ENCODE measurements at places on chromosomes 2 and 18. TPM values are rescaled to one million over a fixed set of nuclear protein-coding genes. Genes with fewer than 3 reads are reported as not detected.

GRCh38 chr18:75087119-75088020, 121.6 kb downstream of the PTGR3 start:
- no peak for DNase-seq

Gene DSG1
- 0.03 TPM for polyA plus RNA-seq

GRCh38 chr18:74880706-74881278, 283.1 kb downstream of the ZNF407 start:
- no peak for DNase-seq

Gene LOXHD1
- 0.12 TPM for polyA plus RNA-seq

Gene RGPD8
- polyA plus RNA-seq: 0.31 TPM

Gene TNFAIP6
- polyA plus RNA-seq: 6.0 TPM

GRCh38 chr2:227238238-227239237, 74.1 kb downstream of the COL4A3 start:
- peak; percentile 86 for DNase-seq

Gene PPIG
- polyA plus RNA-seq: 27.8 TPM

DNA sequence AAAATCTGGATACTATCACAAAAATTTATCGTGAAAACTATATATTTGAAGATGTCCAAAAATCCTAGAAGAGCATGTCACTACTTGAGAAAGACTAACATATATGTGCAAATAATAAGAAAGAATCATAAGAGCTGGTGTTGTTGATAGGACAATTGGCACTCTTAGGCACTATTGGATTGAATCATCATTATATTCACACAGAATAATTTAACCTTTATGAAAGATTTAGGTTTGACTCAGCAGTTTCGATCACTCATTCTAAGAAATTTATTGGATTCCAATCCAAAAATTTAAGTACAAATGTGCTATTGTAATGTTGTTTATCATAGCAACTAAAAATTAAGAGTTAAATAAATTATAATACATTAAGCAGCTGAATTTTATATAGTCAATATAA, 503.6 kb downstream of the SPAG16 start:
- no peak for DNase-seq

Gene ALPI
- polyA plus RNA-seq: not detected

DNA sequence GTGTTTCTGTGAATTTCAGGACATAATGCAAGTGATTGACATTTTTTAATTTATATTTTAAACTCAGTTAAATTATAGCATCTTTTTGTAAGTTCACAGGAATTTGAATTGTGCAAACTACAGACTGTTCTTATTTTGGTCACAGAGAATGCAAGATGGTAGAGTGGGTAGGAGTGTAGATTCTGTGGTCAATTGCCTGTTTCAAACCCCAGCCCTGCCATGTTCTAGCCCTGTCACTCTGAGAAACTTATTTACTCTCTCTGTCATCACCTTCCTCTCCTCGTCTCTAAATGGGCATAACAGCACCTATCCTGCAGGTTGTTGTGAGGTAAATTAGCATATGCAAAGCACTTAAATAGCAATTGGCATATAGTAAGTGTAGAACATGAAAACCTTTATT, 879.8 kb downstream of the CPS1 start:
- no peak for DNase-seq

DNA sequence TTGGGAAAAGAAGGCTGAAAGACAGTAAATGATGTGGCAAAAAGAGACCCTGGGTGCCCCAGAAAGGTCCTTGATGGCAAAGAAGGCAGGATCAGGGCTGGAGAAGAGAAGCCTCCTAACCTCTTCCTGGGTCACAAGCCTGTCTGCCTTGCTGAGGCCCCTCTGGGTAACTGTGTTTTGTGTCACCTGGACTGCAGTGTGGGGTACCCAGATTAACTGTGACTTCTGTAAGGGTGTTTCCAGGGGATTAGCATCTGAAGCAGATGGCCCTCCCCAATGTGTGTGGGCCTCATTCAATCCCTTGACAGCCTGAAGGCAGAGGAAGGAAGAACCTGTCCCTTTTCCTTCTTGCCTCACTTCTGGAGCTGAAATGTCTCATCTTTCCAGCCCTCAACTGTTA, 35.6 kb upstream of the APCDD1 start:
- no peak for DNase-seq

Gene SERPINB5
- not detected for polyA plus RNA-seq

Gene KIF1A
- polyA plus RNA-seq: 0.63 TPM

Measured in stomach (tissue), 19 donors.